ENCODE measurements at places on chromosomes 4 and X.

DNA sequence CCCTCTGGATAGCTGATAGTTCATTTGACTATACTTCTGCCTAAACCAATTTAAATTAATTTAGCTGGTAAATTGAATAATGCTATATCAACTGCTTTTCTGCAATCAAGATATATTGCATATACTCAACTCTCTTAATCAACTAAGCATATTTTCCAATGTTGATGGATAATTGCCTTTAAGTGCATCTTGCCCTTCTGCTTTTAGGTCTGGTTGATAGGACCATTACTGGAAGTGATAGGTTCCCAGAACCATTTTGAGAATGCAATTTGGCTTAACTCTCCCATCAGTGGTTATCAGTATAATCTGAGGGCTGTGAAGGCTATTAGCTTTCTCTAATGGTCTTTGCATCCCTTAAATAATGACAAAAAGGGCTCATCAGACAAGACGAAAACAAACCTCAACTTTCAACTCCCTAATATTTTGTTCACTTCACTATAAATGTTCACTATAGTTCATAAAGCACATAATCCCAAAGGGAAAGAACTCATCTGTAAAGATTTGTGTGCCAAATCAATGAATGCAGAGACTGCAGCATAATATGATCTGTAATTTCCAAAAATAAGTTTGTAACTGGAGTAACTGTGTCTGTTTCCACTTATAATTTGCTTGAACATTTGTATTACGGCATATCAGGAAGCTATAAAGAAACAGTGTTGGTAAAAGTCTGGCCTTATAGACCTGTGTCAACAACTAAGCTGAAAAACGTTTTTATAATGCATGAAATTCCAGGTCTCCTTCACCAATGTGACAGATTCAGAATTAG, 273.6 kb downstream of the FBXO8 start:
- DNase-seq, result no peak

DNA sequence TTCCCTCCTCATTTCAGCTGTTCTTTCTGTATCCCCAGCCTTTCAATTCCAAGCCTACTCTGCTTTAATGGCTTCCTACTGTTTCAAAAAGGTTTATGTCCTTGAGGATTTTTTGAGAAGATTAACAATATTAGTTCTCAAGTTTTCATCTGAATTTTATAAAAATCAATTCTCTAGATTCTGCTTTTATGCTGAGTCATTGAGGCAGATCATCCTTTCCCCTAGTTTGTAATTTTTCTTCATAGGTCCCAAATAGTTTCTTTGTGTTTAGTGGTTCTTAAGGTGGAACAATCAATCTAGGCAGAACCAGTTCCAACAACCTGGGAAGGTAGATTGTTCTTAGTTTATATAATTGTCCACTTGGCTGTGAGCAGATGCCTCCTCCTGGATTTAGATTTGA, 100.1 kb upstream of the NAP1L5 start:
- no peak for DNase-seq

DNA sequence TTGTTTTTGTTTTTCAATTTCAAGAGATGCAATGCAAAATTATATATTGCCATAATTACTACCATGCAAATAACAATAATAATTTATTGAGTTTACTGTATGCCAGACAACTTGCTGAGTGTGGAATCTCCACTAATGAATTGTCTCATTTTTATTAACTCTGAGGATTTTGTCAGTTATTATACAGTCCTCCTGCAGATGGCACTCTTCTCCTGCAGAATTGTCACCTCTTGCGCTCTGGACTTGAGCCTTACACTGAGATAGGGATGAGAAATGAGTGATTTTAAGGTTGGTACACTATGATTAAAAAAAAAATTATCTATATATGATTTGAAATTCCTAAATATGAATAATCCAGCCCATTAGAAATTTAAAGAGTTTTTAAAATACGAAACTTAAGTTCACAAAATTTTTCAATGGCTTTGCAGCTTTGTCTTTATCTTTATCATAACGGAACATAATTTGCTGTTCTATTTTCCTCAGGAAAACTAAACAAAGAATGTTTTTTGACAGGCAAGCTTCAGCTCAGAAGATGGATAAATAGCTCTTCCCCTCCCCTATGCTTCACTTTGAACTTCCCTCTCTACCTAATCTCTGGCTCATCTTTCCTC, 12.7 kb upstream of the PAQR3 start:
- DNase-seq, result no peak

- no peak for DNase-seq
Observed at GRCh38 chr4:140706276-140706625, 49.9 kb downstream of the TBC1D9 start.

DNA sequence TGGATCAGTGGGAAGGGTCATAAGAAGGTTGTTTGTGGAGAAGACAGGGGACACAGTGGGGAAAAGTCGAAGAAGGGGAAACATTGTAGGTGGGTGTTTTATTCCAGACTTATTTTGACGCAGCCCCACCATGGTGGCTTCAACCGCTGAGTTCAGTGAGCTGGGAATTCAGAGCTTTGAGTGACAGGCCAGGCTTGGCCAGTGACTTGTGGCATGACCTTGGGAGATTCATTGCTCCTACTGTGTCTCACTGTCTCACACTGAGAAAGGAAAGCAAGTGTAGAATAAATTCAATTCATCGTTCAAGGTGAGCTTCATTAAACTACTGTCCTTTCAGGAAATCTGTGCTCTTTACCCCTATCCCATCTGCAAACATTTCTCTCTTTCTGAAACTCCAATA, 47.4 kb upstream of the SOD3 start:
- DNase-seq, result no peak

- no peak for DNase-seq
Observed at GRCh38 chrX:39196192-39197102, 395.2 kb downstream of the MID1IP1 start.

DNA sequence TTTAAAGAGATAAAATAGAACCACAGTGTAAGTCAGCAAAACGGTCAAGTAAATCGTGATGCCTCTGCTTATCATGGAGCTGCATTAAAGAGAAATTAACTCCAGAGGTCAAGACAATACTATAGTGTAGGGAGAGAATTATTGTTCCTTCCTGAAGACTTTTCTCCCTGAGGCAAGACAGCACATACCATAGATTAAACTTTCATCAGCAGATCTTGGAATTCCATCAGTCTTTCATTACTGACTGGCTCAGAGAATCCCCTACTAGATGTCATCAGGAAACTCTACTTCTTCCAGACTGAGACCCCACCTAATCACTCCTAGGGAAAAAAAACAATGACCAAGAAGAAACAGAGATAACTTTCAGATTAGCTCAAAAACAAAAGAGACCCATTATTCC, 131.3 kb downstream of the NSUN7 start:
- DNase-seq, result no peak

GRCh38 chrX:111262086-111262485, 8.2 kb downstream of the CAPN6 start:
- no peak for DNase-seq

DNA sequence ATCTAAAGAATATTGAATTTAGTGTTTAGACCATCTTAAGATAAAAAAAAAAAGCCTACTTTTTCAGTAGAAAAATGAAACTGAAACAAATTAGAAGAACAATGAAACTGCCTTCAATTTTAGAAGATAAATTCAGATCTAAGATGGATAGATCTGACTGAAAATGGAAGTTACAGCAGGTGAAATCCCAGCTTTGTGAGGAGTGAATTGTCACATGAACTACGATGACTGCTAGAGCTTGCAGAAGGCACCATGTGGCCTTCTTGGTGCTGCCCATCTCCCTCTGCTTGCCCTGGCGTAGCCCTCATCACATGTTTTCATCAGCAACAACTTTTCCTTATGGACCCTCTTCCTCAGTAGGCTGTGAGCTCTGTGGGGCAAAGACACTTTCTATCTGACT, 51.4 kb upstream of the EMCN start:
- no peak for DNase-seq

- DNase-seq, result no peak
Observed at GRCh38 chr4:128220286-128221235, 67.1 kb downstream of the PGRMC2 start.

- DNase-seq, result no peak
Observed at GRCh38 chr4:141810712-141811375, 174.5 kb downstream of the IL15 start.

DNA sequence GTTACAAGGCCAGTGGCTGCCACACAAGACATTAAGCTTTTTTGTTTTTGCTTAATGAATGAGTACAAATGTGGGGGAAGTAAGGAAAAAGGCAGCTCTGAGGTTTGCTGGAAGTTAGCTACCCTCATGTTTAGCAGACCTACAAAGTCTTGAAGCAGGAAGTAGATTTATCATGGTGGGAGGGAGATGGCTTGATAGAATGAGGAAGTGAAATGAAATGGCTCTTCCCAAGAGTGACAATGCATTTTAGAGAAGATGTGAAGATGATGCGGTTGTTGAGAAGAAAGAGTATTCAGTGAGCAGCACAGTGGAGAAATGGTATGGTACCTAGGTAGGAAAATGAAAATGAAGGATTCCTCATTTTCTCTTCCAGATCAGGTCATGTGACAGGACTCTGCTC, 108.0 kb downstream of the SLIT2 start:
- DNase-seq, result no peak

DNA sequence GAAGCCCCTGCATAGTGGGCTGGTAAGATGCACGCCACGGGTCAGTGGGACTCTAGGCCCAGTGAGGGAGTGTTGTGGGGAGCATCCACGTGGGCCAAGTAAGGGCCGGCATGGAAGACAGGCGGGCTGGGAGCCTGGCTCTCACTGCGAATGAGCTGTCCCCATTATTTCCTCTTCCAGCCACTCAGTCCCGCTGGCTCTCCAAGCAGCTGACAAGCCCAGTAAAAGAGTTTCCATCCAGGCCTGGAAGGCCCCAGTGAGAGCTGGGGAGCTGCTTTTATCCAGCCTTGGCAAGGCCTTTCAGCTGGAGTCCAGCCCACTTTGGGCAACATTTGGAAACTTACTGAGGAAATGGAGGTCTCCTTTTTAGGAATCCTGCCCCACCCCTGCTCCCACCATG, 24.9 kb downstream of the APLN start:
- DNase-seq, result peak; percentile 47

GRCh38 chrX:103446665-103447302, 70.4 kb downstream of the BEX3 start:
- no peak for DNase-seq

GRCh38 chr4:112550728-112551127, 34.7 kb upstream of the NEUROG2 start:
- DNase-seq, result no peak

Measured in posterior cingulate gyrus (tissue), 11 donors.